NCI-H1092 (cell line): ENCODE measurements at places on chromosomes 12 and 14.

- DNase-seq, result no peak
Observed at GRCh38 chr14:58298477-58299400, at the start of gene ARID4A. Gene ARID4A, plus strand, starts transcription at chr14:58298555. Its CDS starts 1,300 bp downstream, at chr14:58299855.

- DNase-seq, result no peak
Observed at GRCh38 chr14:31992011-31992447, 85.1 kb upstream of the ARHGAP5 start.

GRCh38 chr14:68140076-68140741, 320.6 kb downstream of the RAD51B start:
- DNase-seq, result peak; percentile 22

DNA sequence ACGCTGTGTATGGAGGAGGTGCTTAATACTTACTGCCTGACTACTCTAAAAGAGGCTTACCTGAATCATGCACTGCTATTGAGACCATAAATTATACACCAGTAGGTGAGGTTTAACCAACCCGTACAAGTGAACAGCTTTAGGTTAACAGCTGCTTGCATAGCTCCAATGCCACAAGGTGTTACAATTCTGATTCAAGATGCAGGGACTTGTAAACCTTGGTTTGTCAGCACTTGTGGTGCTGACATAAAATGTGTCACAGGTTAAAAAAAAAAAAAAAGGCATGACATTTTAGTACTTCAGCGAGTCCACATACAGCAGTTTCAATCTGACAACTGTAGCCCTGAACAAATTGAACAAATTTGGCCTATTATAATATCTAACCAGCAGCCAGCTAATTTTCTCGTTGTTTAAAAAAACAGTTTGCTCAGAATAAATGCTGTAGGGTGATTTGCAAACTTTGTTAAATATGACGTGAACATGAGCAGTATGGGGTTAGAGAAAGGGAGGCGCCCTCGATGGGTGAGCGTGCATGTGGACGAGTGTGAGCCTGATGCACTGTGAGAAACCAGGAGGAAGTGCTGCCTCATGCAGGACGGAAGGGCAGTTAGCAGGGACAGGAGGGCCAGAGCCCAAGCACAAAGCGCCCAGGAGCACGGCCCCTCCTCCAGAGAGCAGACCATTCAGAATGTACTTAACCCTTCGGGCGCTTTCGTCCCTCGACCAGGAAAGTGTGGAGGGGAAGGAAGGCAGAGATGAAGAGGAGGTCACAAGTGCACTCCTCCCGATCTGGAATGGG, 44.7 kb downstream of the TCHP start:
- DNase-seq, result no peak

GRCh38 chr12:100801320-100801719, 6.7 kb downstream of the ANO4 start:
- DNase-seq, result no peak

GRCh38 chr12:110536834-110537604, 34.9 kb downstream of the RAD9B start:
- no peak for DNase-seq

DNA sequence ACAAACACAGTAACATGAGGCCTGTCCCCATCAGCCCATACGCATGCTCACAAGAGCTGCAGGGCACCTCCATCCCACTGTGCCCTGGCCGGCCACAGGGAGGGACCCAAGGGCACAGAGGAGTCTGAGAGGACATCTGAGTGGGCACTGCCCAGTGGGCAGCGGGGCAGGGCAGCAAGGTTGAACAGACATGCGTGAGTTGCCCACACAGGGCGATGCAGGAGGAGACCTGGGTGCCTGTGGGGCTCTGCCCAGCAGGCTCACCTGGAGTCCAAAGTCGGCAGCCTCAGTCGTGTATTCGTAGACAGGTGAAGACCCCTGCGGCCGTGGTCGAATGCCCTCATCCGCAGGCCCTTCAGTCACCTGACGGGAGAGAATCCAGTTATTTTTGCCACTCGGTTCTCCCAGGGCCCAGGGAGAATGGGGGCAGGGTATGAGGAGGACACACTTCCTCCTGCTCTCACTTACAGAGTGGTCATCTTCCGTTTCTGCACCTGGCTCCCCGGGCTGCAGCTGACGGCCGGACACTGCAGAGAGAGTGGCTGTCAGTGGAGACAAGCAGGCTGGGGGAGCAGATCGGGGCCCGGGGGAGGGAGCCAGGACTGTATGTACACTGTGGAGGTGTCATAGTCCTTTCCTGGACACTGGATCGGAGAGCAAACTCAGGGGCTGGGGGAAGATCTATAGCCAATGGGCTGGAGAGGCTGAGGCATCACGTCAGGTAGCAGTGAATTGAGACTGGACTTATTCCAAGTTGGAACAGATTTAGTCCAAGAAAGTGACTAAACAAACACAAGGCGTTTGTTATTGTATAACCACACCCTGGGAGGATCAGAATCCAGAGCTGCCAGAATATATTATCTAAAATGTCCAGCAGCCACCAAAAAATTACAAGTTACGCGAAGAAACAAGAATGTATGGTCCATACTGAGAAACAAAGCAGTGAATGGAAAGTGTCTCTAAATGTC, 20.7 kb downstream of the AHNAK2 start:
- no peak for DNase-seq

- no peak for DNase-seq
Observed at GRCh38 chr12:31817120-31817519, 88.3 kb upstream of the AMN1 start.

DNA sequence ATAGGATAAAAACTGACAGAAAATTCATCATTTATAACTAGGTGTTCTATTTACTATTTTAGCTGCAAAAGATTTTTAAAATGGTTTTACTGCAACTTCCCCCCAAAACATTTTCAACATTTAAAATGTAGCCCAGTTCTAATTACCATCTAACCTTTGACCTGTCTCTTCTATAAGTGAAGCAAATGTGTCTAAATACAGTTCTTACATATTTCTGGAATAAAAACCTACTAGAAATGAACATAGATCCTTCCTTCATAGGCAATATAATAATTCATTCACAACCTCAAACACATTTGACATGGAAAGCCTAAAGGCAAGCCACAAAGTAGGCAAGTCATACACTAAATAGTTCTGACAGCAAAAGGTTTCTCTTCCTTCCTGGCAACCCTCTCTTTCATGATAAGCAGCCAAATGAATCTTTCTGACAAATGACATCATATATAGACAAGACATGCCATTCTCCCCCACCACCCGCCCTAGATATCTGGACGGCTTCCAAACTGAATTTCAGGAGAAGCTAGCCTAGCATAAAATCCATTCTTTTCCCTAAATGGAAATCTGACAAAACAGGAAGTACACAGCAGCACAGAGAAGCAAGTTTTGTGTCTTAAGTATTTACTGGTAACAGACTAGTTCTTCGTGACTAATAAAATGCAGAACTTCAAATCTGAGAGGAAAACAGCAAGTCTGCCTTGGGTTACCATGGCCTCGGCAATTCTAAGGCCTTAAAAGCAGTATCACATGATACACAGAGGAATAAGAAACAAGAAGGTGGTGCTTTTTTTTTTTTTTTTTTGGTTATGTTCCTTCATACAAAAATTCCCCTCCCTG, 17.2 kb upstream of the ARID4A start:
- no peak for DNase-seq

DNA sequence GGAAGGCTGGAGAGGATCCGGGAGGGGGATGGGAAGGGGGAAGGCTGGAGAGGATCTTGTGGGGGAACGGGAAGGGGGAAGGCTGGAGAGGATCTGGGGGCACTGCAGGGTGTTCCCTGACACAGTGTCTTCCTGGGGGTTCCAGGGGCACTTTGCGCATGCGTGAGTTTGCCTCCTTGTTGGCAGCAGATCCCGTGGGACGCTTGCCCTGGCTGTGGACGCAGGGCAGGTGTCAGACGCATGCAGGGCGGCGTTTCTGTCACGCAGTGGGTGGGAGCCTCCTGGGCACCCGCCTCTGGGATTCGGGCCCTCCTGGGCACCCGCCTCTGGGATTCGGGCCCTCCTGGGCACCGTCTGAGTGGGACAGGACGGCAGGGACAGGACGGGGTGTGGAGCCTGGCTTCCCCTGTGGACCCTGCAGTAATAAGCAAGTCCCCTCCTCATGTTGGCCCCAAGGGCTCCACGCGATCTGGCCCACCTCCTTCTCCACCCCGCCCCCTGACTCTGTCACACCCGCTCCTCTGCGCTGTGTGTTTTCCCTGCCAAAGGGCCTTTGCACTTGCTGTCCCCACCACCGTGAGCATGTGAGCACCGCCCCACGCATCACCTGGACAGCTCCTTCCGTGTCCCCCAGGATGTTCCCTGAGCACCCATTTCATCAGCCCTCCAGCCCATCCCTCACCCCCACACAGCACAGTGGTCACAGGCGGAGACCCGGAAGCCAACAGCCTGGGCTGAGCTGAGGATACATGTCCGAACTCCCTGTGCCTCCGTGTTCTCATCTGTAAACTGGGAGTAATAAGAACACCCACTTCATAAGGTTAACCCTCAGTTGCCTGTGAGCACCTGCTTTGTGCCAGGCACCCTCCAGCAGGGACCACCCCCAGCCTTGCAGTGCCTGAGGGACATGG, 4.4 kb downstream of the MMP17 start:
- DNase-seq, result peak; percentile 65

DNA sequence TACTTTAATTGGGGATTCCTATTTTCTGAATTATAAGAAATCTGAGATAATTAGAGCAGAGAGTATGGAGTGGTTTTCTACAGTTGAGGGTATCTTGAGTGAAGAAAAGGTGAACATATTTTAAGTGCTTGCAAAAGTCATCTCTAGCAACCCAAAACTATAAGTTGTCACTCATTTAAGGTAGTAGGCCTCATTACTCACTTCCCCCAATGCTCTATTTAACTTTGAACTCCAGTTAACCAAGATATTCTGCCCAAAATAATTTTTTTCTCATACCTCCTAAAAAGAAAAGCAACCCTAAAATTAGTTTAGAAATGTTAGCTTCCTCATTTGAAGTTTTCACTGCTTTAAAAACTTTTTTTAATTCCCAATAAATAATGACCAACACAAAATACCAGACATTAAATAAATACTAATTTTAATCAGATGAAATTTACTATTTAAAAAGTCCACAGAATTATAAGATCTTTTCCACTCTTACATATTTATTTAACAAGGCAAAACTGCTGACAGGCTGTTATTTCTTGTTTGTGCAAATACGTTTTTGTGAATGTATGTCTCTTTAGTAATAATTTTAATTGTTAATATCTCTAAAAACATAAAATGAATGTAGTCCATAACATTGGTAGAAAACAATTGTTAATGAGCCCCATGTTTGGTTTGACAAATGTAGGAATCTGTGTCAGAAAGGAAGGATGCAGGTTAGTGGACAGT, 47.8 kb downstream of the VRK1 start:
- no peak for DNase-seq

GRCh38 chr14:64730681-64731080, 26.5 kb downstream of the PLEKHG3 start:
- DNase-seq, result no peak

DNA sequence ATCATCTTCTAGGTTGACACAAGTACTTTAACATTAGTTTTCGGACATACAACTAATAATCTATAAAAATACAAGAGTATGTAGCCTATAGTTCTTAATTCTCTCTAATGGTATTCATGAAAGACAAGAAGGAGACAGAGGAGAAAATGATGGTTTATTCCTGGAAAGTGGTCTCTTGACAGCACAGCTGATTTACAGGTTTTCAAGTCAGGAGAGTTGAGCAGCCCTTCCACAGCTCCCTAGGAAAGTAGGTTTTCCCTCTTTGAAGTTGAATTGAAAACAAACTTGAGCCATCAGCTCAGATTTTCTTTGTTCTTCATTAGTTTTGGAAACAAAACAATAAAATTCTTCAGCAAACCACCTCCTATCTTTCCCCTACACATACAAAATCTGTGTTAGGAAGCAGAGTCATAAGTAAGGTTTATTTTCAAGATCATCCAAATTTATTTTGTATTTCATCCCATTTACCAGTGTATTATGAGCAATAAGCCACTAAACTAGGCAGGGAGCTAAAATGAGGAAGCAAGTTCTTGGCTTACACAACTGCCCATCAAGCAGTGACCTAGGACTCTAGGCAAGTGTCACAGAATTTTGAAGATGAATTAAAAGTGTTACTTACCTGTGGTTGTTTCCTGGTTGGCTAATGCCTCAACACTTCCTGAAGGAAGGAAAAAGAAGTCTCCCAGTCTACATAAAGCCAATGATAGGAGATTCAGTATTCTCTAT, 357.0 kb downstream of the BCAT1 start:
- DNase-seq, result no peak

- DNase-seq, result peak; percentile 86
Observed at GRCh38 chr14:51979088-51979709, 10.1 kb upstream of the RTRAF start.

DNA sequence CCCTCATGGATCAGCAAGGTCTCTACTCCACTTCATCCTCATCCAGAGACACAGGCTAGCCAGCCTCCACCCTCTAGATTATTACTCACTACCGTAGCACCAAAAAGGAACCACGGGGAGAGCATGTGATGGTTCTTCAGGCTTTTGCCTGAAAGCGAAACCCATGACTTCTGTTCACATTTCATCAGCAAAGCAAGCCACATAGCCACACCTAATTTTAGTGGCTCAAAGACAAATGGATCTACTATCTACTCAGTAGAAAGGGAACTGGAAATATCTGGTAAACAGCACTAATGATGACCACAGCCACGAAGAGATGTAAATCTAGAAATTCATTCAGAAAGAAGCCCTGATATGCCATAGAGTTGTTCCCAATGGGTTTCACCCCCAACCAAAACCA, 51.4 kb downstream of the VCPKMT start:
- no peak for DNase-seq

DNA sequence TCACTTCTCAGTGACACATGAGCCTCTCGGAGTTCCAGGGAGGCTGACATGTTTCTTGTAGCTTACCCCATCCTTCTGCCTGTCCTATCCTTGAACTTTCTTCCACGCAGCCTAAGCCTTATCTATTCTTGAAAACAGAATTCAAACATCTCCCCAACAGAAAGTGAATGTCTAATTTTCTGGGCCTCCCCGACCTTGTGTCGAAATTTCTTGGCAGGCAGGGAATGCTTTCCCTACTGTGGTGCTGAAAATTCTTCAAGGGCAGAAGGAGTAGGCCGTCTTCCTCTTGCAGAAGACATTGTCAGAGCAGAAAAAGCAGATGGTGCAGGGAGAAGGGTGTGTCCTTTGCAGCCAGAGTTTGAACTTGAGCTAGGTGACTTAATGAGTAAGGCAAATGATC, 63.0 kb upstream of the TCL1B start:
- DNase-seq, result no peak

- DNase-seq, result no peak
Observed at GRCh38 chr12:25845415-25845814, 113.1 kb upstream of the RASSF8 start.

GRCh38 chr14:52661314-52661713, 34.0 kb downstream of the ERO1A start:
- no peak for DNase-seq

- DNase-seq, result peak; percentile 30
Observed at GRCh38 chr14:104387022-104388010, 192.2 kb upstream of the C14orf180 start.

GRCh38 chr12:113598815-113599406, 127.2 kb upstream of the LHX5 start:
- no peak for DNase-seq

DNA sequence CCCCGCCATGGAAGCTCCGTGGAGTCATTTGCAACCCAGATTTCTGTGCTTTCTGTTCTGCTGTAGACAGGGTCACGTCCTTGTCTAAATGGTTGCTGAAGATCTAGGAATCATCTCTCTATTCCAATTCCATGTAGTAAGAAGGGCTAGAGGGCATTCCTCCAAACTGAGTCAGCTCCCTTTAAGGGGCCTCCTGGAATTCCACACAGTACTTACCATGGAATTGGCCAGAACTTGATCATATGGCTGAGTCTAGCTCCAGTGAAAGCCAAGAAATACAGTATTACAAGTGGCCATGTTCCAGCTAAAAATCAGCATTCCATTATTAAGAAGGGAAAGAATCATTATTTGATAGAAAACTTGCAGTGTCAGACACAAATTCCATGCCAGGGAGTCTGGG, 171.9 kb downstream of the PRKCH start:
- no peak for DNase-seq

GRCh38 chr14:102442241-102443211, 67.0 kb downstream of the ANKRD9 start:
- no peak for DNase-seq
